ENCODE measurements at places on chromosomes 12 and 14.
A peak's percentile ranks its signal among the peaks of the same experiment; 100 is the strongest.

DNA sequence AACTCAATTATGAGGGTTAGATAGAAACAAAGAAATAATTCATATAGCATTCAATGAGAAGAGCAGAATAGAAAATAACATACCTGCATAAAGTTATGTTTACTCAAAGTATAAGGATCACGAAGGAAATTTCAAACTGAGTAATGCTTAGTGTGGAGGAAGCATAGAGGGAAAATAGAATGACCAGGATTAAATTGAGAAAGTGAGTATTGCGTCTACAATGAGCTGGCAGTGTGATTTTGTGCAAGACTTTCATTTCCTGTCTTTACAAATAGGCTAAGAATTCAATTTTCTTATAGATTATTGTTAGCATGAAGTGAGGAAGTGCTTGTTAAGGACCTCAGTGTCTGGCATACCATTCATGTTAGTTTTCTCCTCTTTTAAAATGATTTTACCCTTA lies 12.0 kb downstream of the ADGRD1 start:
- DNase-seq: no peak

- DNase-seq: no peak
Measured at GRCh38 chr14:42378274-42378673, 771.6 kb downstream of the LRFN5 start.

GRCh38 chr14:52153939-52154338 lies 85.1 kb upstream of the NID2 start:
- DNase-seq: peak; percentile 29

DNA sequence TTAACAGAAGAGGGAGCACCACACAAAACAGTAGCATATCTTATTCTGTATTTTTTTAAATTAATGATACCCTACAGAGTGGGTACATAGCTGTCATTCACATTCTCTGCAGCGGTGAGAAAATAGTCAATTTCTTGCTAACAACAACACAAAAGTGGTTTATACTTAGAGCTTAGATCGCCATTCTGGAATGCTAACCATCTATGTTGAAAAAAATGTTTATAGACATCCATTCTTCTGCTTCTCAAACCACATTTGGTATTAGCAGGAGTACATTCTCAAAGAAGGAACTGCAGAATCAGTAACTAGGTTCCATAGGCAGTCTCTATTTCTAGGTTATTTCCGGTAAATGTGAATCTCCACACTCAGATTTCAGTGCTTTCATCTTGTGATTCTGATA lies 185.9 kb downstream of the PPFIA2 start:
- DNase-seq: no peak

GRCh38 chr12:43832463-43833168 lies 3.3 kb upstream of the TMEM117 start:
- no peak for DNase-seq

DNA sequence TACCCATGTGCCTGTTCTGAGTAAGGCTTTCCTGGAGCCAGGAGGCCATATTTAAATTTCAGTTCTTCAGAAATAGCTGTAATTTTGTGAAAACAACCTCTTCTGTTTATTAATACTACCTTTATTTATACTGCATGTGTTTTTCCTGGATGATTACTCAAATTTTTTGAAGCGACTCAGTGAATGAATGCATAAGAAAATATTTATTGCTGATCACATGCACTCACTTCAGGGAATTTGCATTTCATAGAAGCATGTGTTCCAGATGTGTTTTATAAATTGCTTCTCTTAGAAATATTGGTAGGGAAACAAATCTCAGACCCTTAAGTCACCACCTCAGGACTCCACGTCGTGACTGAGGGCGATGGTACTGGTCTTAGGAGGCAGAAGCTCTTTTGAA lies 21.8 kb upstream of the DCN start:
- no peak for DNase-seq

GRCh38 chr12:51012570-51013236 lies 13.5 kb downstream of the SLC11A2 start:
- DNase-seq: no peak

- no peak for DNase-seq
Measured at GRCh38 chr12:132356691-132357622, 27.6 kb upstream of the GALNT9 start.

DNA sequence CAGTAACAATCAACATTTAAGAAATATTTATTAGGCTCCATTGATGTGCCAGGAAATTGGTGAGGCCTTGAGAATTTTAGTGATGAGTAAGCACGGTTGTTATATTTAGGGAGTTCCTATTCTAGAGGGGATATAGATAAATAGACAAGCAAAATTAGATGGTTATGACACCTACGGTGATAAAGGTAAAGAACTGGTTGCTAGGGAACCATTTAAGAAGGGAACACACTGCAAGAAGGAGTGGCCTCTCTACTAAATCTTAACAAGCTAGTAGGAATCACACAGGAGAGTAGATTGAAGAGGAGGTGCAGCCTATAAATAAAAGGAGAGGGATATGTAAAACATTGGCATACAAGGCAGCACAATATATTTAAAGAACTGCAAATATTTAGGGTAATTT lies 155.2 kb downstream of the LRIG3 start:
- DNase-seq: peak; percentile 46

DNA sequence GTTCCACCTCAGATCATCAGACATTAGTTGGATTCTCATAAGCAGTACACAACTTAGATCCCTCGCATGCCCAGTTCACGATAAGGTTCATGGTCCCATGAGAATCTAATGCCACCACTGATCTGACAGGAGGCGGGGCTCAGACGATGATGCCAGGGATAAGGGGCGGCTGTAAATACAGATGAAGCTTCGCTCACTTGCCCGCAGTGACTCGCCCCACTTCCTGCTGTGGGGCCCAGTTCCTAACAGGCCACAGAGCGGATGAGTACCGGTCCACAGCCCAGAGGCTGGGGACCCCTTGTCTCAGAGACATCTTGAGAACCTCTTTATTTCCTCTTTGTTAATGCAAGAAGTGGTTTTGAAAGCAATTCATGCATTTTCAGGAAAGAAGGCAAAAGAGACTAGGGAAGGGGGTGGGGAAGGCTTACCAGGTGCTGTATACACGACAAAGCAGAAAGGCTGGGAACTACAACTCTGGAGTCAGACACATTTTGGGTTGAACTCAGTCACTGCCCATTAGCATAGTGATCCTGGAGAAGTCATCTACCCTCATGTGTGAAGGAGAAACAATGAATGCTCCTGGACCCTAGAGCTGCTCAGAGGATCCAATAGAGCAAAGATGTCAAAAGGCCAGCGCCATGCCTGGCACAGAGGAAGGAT lies 68.7 kb downstream of the EID3 start:
- DNase-seq: no peak

DNA sequence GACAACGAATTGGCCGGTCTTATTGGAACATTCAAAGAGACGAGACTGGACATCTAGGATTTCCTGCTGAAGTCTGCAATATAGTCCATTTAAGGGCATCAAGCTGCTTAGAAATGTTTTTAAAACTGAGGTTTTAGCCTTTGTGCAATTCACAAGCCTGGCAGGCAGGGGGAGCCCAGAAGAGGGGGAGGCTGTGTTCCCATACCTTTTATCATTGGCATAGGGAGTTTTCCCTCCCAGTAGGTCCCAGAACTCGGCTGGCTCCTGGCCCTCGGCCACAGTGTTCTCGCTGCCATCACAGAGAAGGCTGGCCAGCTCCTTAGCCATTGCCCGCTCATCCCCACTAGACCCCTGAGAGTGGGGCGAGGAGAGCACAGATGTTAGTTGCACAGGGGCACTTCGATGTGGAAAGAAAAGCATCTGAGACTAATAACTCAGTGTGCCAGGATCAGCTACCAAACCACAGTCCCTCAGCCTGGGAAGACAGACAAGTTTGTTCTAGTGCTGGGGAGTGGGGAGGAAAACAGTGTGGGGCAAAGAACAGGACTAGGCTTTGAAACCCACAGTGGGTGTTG lies 15.1 kb downstream of the AVIL start:
- peak; percentile 23 for DNase-seq

GRCh38 chr12:17778242-17778641 lies 311.8 kb downstream of the RERGL start:
- no peak for DNase-seq

DNA sequence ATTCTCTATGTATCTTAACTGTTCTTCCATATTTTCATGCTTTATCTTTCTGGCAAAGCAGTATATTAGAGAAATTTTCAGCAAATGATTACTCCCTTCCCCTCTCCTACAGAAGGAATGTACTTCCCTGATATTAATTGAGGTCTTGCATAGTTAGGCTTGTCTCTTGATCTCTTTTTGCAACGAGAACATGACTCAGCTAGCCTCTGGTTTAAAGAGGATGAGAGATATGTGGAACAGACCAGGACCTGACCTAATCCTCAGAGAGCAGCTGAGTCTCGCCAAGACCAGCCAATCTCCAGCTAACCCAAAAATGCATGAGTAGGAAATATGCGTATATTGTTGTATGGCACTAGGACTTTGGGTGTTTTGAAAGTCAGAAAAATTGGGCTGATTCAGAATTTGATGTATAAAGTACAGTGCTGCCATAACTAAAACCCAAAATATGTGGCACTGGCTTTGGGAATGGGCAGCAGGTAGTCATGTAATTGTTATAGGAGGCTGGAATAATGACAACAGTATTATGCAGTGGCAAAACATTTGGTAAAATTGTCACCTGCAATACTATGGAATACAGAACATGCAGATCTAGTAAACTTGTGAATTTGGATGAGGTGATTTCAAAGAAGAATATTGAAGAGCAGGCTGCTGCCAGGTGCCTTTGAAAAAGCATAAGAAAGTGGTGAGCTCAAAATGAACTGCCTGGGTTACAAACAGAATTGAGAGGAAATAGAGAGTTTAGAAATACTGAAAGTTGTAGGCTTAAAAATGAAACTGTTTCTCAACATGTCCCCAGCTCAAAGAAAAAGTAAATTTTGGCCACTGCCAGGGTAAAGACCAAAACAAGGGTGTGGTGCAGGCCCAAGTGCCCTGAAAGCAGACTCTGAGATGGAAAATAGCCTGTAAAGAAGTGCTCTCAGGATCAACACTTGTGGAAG lies 9.3 kb upstream of the USP15 start:
- DNase-seq: no peak

DNA sequence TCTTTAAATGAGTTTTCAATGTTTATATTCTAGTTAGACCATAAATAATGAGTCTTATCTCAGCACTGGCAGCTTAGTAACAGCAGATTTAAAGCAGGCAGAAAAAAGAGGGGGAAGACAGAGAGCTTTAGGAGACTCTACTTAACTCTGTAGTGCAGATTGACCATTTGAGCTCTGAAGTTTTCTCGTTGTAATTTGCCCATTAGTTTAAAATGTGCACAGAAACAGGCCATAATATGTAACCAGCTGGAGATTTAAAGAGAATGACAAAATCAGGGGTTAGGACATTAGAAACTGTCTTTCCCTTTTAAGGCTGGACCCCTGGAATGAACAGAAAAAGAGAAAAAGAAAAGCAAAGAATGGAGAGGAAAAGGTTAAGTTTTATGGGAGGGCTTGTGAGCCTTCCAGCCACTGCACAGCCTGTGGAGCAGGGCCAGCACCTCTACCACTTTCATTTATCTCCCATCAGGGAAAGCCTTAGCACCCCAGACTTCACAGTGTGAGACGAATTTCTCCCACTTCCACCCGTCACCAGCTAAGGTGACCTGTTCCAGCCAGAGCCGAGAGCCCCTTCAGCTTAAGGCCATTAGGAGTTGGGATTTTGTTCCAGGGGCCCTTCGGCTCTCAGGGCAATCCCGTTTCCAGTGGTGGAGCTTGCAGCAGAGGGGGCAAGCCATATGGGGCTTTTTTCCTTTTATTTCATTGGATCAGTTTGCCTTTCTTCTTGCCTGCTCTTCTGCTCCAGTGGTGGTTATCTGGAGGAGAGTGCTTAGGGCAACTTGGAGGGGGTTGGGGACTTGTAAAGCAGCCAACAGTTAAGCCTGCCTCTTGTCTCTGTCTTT lies 8.0 kb downstream of the IL22 start:
- no peak for DNase-seq

GRCh38 chr12:65830305-65830704 lies 6.0 kb downstream of the HMGA2 start:
- DNase-seq: no peak

DNA sequence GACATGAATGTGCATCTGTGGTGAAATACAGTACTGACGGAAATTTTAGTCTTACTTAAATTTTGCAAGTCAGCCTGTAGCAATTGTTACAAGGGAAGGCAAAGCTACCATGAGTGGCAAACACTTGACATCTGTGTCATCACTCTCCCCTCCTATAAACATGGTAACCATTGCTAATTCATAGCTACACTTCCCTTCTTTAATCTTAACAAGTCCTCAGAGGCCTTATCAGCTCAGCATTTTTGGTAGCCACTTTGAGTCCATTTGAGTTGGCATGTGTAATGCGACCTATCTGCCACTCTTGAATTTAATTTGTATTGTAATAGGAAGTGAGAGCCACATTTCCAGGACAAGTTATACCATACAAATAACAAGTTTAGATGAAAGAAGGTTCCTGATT lies 218.1 kb downstream of the RMST start:
- peak; percentile 60 for DNase-seq

GRCh38 chr12:49831717-49832116 lies 3.5 kb upstream of the NCKAP5L start:
- no peak for DNase-seq

- DNase-seq: no peak
Measured at GRCh38 chr12:113007166-113007565, 28.8 kb downstream of the OAS2 start.

DNA sequence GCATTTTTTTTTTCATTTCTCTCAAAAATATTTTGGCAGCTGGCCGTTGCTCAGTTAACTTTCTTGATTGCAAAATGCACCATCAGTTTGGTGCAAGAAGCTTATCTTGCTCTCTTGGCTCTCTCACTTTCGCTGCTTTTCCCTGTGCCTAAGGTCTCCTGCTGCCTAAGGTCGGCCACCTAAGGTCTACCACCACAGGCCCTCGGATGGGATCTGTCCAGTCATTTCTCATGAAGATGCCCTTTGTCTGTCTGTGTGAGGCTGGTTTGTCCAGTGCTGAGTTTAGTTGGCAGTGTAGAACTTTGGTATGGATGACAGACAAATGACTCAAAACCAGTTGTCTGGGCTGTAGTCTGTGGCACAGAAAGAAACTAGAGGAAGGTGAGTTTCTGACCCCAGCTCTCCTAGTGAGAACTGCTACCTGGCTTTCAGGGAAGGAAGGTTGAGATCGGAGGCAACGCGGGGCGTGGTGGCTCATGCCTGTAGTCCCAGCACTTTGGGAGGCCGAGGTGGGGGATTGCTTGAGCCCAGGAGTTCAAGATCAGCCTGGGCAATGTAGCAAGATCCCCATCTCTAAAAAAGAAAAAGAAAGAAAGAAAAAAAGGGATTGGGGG lies 2.6 kb downstream of the MLXIP start:
- no peak for DNase-seq

- DNase-seq: no peak
Measured at GRCh38 chr12:13343375-13343774, 146.8 kb downstream of the EMP1 start.

GRCh38 chr12:45547822-45548221 lies 181.7 kb upstream of the ARID2 start:
- no peak for DNase-seq

DNA sequence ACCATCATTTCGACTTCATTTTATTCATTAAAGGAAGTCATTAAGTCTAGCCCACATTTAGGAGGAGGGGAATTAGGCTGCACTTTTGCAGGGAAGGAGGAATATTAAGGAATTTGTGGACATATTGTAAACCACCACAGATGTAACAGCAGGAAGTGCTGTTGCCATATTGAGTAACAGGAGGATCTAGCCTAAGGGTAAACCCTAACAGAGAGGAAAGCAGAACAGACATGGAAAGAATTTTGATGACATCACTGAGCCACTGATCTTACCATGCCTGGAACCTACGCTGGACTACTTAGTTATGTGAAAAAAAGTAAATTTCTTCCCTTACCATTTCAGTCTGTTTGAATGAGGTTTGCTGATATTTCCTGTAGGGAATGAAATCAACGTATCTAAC lies 100.7 kb upstream of the ATF7IP start:
- DNase-seq: no peak

GRCh38 chr12:102379346-102380162 lies 100.8 kb downstream of the IGF1 start:
- no peak for DNase-seq
